Anterior cingulate cortex (tissue), 58 donors: ENCODE measurements at places on chromosomes 12 and 14.

DNA sequence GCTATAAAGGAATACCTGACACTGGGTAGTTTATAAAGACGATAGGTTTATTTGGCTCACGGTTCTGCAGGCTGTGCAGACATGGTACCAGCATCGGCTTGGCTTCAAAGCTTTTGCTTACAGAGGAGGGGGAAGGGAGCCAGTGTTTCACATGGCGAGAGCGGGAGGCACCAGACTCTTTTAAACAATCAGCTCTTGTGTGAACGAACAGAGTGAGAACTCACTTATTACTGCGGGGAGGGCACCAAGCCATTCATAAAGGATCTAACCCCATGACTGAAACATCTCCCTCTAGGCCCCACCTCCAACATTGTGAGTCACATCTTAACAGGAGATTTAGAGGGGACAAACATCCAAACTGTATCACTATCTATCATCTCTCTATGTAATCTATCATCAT, 227.4 kb downstream of the TMEM132D start:
- DNase-seq: no peak

GRCh38 chr12:124475295-124476010, 92.0 kb downstream of the NCOR2 start:
- no peak for DNase-seq

DNA sequence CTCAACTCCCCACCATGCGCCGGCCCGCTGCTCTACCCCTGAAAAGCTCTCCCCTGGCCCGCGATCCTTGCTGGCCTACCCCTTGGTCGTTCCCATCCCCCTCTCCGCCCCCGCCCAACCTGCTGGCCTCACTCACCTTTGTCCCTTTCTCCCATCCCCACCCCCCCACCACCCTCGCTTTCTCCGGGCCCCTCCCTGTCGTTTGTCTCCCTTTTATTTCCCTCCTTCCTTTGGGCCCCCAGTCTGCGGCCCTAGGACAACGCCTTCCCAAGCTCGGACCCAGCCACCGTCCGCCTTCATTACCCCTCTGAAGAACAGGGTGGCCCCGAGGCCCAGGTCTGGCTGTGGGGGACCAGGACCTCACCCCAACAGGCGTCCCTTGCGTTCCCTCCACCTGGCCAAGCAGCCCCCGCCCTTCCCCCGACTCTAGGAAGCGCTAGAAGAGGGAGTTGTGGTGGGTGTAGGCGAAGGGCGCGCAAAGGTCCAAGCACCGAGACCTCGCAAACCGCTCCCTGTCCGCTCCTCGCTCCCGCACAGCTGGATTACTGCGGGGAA, 6.9 kb upstream of the SLC7A7 start:
- no peak for DNase-seq

DNA sequence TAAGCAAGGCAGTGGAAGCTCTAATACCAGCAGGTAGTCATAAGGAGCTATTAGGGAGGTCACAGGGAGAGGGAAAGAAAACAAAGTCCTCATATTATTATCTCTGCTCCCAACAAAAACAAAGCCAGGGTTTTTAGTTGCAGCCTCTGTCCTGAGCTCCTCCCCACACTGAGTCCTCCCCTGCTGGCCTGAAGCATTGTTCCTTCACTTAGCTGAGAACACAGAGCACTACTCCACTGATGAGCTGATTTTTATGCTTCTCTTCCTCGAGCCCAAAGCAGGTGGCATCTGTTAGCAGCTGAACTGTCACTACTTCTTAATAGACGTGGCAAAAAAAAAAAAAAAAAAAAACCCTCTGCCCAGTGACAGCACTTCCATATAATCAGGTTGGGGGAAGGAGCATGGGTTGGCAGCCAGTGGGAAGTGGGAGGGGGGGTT, 10.5 kb upstream of the STAC3 start:
- DNase-seq: no peak

GRCh38 chr14:95365401-95365800, 45.7 kb upstream of the CLMN start:
- no peak for DNase-seq

- no peak for DNase-seq
These were observed 26.4 kb downstream of the NOS1 start for GRCh38 chr12:117334855-117335587.
